ENCODE measurements at places on chromosomes 1 and 21. TPM values are rescaled to one million over a fixed set of nuclear protein-coding genes. Genes with fewer than 3 reads are reported as not detected.

- no peak for DNase-seq
Observed at GRCh38 chr1:211842518-211842917, 12.0 kb upstream of the LPGAT1 start.

DNA sequence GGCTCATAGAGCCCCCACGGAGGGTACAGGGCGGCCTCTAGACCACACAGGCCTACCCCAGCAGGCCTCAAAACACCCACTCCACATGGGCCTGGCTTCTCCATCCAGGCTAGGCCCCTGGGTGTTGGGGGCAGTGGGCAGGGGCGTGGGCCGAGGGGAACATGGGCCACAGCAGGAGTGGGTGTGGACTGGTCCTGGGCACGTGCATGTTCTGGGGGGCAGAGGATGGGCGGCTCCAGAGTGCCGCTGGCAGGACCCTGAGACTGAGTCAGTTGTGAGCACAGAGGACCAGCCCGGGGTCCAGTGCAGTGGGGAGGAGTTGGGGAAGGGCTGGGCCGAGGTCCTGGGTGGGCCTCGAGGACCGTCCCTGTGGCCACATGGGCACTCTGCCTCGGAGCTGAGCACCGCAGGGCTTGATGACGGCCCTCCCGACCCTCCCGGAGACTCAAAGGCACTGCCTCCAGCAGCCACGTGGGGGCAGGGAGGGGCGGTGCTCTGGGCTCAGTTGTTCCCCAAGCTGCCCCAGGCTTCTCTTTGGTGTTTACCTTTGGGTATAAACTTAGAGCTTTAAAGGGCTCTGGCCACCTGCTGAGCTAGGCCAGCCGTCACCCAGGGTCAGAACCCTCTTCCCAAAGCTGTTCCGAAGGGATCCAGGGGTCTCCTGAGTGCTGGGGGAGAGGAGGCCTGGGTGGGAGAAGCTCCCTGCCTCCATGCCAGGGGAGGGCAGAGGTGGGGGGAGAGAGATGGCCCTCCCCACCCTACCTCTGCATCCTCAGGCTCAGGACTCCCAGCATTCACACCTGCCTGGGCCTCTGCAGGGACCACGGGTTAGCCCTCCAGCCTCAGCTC lies 79.9 kb downstream of the MORN1 start:
- DNase-seq, result no peak

DNA sequence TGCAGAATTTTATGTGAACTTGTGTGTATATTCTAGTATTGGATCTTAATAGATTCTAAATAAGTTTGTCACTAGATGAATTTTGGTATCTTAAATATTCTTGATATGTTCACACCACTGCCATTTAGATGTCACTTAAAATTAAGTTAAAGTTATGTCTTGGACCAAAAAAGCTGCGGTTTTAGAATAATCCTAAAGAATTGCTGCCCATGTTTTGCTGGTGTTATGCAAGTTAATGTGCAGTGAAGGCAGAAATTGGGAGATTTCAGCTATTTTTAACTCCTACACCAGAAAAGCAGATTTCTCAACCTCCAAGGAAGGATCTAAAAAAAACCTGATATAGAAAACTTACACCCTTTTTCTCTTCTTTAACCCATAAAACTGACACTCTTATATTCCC lies 757 bp downstream of the ACADM start:
- peak; percentile 5 for DNase-seq

Gene TCHH
- total RNA-seq, result not detected

GRCh38 chr1:185080422-185080821 lies 35.1 kb downstream of the RNF2 start:
- DNase-seq, result no peak

GRCh38 chr21:20652846-20653245 lies 345.4 kb upstream of the NCAM2 start:
- no peak for DNase-seq

GRCh38 chr1:178781533-178782330 lies 56.7 kb downstream of the RALGPS2 start:
- no peak for DNase-seq

Gene REG4
- not detected for total RNA-seq

Gene KCNT2
- not detected for total RNA-seq

GRCh38 chr1:239893127-239893731 lies 198.5 kb upstream of the FMN2 start:
- no peak for DNase-seq

DNA sequence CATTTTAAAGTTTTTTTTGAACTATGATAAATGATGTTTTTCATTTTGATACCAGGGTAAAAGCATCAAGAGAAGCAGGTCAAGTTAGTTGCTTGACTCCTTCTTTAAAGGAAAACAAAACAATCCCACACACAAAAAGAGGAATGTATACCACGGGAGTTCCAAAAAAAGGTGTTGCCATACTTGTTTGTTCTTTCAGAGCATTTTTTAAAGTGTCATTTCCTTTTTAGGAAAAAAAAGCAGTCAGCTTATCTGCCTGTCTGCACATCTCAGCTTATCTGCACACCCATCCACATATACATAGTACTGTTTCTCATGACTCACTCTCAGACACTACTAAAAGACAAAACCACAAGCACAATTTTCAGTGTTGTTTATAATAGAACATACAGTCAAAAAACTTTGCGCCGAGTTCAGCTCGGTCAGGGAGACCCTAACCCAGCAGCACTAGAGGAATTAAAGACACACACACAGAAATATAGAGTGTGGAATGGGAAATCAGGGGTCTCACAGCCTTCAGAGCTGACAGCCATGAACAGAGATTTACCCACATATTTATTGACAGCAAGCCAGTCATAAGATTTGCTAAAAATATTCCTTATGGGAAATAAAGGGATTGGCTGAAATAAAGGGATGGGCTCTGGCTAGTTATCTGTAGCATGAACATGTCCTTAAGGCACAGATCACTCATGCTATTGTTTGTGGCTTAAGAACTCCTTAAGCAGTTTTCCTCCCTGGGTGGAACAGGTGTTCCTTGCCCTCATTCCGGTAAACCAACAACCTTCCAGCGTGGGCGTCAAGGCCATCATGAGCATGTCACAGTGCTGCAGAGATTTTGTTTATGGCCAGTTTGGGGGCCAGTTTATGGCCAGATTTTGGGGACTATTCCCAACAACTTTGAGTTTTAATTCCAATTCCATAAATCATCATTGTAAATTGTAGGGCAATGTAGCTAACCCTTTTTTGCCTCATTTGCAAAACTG lies 11.4 kb upstream of the MNDA start:
- DNase-seq, result peak; percentile 46

- peak; percentile 21 for DNase-seq
Observed at GRCh38 chr1:224435999-224436398, 1.4 kb upstream of the WDR26 start.
